ENCODE measurements at places on chromosomes 11 and 22.

- no peak for DNase-seq
Measured at GRCh38 chr11:57214494-57214893, 22.6 kb downstream of the APLNR start.

- no peak for DNase-seq
Measured at GRCh38 chr11:65474864-65475263, 24.0 kb upstream of the MALAT1 start.

DNA sequence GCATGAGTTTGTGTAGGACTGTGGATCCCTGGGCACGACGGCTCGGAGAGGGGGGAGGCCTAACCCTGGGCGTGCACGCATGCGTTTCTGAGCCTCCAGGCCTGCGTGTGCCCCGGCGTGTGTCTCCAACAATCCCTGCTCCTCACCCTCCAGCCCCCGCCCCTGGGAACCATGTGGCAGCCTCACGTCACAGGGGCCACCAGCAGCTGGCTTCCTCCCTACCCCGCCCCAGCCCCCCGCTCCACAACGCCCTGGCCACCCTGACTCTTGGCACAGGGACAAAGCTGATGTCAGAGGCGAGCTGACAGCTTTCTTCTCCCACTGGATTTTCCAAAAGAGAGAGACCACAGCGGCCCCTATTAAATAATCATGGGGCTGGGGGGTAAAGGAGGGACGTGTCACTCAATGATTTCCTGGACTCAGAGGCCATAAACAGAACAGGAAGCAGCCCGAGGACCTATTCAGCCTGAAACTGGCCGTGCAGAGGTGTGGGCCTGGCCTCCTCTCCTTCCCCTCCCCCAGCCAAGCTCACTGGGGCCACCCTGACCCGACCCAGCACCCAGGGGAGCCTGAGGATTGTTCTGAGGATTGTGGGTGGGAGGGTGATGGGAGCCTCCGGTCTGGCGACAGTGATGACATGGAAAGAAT, 6.8 kb upstream of the LIF start:
- no peak for DNase-seq

GRCh38 chr11:69771466-69771865, 3.7 kb downstream of the FGF4 start:
- no peak for DNase-seq

GRCh38 chr11:13929395-13929891, 33.1 kb upstream of the SPON1 start:
- DNase-seq, result no peak

DNA sequence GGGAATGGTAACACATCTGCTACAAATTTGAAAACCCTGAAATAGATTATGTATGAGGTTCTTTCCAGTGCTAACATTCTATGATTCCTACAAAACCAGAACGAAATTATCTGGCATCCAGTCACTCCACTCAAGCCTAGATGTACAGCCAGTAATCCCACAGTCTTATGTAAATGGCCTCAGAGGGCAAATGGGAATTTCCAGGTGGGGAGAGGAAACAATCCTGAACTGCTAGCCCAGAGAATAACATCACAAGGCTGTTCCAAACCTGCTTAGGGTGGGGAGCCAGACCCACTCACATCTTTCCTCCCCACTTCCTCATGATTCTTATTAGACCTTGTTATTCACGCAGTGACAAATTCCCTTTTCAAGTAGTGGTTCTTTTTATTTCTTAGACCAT, 3.5 kb downstream of the FIBIN start:
- no peak for DNase-seq

GRCh38 chr11:8760896-8761295, 78.3 kb downstream of the RPL27A start:
- DNase-seq, result no peak

DNA sequence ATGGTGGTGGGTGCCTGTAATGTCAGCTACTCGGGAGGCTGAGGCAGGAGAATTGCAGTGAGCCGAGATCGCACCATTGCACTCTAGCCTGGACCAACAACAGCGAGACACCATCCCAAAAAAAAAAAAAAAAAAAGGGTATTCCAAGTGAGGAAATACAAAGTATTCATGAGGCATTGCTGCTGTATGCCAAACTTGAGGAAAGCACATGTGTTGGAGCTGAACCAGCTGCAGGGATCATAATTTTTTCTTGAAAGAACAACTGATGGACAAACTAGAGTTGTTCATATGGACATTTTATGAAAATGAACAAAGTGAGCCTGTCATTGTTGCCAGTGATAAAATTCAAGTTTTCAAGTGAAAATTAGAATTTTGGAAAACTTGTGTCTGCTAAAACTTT, 15.8 kb downstream of the MARK2 start:
- DNase-seq, result no peak

DNA sequence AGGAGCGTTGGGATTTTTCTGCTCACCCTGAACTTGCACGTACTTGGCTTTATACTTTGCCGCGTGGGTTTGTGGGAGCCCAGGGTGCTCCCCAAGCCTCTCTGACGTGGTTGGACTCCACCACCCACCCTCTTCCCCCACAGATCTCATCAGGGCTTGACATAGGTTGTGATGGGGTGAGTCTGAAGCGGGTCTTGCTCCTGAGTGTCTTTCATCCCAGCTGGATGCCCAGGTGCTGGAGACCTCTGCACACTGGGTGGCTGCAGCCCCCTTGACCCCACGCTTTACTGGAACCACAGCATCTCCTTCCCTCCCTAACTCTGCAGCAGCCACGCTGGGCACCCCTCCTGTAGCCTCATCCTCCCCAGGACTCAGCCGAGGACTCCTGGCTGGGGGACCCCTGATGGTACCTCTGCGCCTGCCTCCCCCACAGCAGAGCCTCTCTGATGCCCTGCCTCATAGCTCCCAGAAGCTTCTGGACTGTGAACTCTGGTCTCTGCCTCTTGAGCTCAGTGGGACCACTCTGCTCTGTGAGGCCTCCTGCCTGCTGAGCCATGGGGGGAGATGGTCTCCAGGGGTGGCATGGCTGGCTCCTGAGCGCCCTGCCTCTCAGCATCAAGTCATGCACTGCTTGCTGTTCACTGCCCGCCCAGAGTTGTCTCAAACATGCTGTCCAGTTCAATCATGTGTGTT, 45.2 kb downstream of the MYEOV start:
- no peak for DNase-seq

- DNase-seq, result no peak
Measured at GRCh38 chr22:46099740-46100139, 50.6 kb upstream of the PPARA start.

GRCh38 chr11:16881074-16881709, 133.0 kb downstream of the PLEKHA7 start:
- peak; percentile 81 for DNase-seq

- no peak for DNase-seq
Measured at GRCh38 chr11:111409915-111410314, 30.8 kb upstream of the POU2AF1 start.

GRCh38 chr22:50728523-50728931, 9.5 kb upstream of the ACR start:
- no peak for DNase-seq

DNA sequence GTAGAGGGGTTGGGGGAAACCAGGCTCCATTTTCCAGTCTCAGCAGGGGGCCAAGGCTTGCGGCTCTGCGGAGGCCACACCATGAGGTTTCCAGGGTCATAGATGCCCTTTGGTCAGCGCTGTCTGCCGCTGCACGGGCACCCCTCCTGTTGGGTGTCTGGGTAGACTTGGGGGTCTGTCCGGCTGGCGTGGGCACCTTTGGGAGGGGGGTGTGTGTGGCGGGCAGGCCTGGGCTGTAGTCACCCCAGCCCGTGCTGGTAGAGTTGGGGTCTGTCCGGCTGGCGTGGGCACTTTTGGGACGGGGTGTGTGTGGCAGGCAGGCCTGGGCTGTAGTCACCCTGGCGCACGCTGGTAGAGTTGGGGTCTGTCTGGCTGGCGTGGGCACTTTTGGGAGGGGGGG, 18.6 kb downstream of the LSP1 start:
- no peak for DNase-seq

DNA sequence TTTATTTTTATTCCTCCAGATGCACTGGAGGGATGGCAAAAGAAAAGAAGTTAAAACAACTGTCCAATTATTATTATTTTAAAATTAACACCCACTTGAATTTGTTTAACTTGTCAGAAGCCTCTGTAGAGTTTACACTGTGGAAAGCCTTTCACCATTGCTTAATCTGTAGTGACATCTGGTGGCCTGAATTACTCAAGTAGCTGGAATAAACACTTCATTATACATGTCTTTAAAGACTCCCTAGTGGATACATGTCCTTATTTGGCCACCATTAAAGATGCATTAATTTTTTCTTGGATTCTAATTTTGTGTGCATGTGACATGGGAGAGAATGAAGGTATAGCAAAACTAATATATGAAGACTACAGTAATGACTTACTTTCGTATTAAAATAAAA, 1496.5 kb downstream of the FAM181B start:
- no peak for DNase-seq

DNA sequence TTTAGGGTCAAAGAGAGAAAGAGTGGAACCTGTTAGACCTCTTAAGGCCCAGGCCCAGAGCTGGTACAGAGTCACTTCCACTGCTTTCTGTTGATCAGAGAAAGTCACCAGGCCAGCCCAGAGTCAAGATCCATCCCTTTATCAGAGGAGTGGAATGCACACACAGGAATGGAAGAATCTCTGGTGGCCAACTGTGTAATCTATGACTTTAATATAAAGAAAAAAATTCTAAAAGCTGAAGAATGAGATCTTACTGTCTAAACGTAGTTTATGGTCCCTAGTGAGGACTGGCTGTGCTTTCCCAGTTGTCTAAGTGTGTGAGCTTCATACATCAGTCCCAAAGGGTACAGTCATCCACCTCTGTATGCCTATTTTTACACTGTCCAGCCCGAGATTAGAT, 51.0 kb downstream of the PPFIBP2 start:
- DNase-seq, result no peak

DNA sequence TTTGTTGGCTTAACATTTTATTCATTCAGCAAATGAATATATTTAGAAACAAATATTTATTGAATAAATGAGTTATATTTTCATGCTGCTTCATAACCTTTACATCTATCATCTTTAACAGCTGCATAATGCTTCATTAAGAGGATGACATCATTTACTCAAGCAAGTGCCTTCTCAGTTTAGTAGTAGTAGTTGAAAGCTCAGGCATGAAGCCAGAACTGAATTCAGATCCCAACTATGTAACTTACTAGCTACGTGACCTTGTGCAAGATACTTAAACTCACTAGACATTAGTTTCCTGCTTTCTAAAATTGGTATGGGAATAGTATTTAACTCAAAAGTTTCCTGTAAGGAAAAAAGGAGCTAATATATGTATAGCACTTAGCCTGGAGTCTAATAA, 90.3 kb downstream of the TMPRSS5 start:
- no peak for DNase-seq

- DNase-seq, result no peak
Measured at GRCh38 chr11:64208086-64208795, 1.7 kb downstream of the FERMT3 start.

GRCh38 chr22:41461901-41462300, 6.6 kb downstream of the PHF5A start:
- no peak for DNase-seq

DNA sequence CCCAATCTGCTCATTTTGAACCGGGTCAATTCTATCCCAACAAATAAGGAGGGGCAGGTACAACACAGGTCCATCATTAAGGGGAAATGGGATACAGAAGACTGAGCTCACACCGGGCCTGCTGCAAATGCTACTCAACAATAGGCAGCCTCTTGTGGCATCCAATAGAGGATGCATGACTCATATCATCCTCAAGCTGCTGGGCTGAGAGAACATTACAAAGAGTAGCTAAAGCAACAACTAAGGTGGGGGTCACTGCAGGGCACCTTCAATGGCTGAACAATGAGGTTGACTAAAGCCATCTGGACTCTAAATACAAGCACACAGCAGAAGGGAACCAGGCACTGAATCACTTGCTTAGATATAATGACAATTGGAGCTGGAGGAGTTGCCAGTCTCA, 130.1 kb upstream of the SYN3 start:
- DNase-seq, result no peak

GRCh38 chr11:1916986-1917522, 2.4 kb upstream of the TNNT3 start:
- peak; percentile 58 for DNase-seq

GRCh38 chr11:11512929-11513328, 108.9 kb downstream of the GALNT18 start:
- no peak for DNase-seq

DNA sequence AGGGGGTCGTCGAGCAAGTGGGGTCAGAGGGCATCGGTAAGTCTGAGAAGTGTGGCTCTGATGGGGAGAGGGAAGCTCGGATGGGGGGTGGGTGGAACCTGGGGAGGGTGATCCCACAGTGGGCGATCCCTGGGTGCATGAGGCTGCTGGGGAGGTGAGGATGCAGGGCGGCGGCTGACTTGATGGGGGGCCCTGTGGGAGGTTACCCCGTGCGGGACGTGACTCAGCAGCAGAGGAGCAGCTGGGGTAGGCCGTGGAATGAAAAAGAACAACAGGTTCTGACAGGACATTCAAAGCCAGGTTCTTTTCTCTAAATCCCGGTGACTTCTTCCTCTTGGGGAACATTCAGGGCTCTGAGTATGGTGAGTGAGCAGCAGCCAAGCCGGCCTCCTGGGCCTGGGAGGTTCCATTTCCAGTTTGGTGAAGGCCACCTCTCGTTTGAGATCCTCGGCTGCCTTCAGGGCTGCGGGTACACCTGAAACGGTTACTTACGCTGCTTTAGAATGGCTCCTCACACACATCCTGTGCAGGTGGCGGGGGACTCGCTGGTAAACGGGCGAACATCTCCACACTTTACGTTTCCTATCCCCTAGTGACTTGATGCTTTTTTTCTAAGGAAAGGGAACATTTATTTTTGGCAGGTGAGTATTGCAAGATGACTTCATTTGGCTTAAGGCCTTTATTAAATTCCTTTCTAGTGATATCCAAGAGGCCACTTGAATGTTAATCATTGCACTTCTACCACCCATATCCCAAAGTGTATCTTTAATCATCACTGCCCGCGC, 278.2 kb downstream of the TBC1D22A start:
- DNase-seq, result no peak

- no peak for DNase-seq
Measured at GRCh38 chr11:46298699-46299433, 21.4 kb downstream of the CREB3L1 start.

GRCh38 chr22:18091478-18091877, 13.7 kb downstream of the PEX26 start:
- DNase-seq, result no peak

GRCh38 chr22:40258501-40258915, 80.8 kb downstream of the TNRC6B start:
- no peak for DNase-seq

GRCh38 chr11:75562836-75563484, 907 bp downstream of the SERPINH1 start:
- DNase-seq, result no peak

DNA sequence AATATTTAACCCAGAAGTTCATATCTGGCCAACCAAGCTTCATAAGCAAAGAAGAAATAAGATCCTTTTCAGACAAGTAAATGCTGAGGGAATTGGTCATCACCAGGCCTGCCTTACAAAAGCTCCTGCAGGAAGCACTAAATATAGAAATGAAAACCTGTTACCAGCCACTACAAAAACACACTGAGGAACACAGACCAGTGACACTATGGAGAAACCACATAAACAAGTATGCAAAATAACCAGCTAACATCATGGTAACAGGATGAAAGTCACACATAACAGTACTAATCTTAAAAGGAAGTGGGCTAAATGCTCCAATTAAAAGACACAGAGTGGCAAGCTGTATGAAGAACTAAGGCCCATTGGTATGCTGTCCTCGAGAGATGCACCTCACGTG, 311.4 kb downstream of the DYNC2H1 start:
- no peak for DNase-seq

- DNase-seq, result no peak
Measured at GRCh38 chr11:108698844-108699642, 34.2 kb downstream of the DDX10 start.

Measured in gastrocnemius medialis (tissue), 4 donors.